Upper lobe of left lung (tissue), 6 donors: ENCODE measurements at places on chromosomes 7 and 10. TPM values are rescaled to one million over a fixed set of nuclear protein-coding genes. Genes with fewer than 3 reads are reported as not detected.
A peak's percentile ranks its signal among the peaks of the same experiment; 100 is the strongest.

- DNase-seq: no peak
- peak within 1 kb of the TSS; percentile 91 for H3K27ac ChIP-seq
- peak within 1 kb of the TSS; percentile 80 for H3K4me3 ChIP-seq
- H3K4me1 ChIP-seq: peaks cover 32% of the 10 kb centered on the region
- peaks cover 45% of the 10 kb centered on the region for H3K36me3 ChIP-seq
- H3K27me3 ChIP-seq: no peaks in the 10 kb centered on the region
These were observed at the start of gene UFSP1 for GRCh38 chr7:100888988-100889750. TSS of gene UFSP1 (minus strand) at chr7:100889715. CDS start at chr7:100889271, 444 bp downstream.

DNA sequence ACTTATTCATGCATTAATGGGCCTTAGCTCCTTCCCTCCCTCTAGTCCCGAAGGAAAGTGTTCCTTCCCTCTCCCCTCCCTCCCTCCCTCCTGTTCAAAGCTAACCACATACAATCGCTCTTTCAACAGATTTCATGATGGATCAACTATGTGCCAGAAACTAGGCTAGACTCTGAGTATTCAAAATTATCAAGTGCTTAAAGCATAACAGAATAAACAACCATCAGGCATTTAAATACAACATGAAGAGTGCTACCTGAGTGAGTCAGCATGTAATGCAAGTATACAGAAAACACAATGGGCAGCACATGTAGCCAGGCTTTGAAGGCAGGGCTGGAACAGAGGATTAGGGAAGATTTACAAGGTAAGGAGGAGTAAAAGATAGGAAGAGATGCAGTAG, 11.3 kb downstream of the CHCHD3 start:
- H3K27me3 ChIP-seq: no peaks in the 10 kb centered on the region
- no peak overlapping the region for H3K27ac ChIP-seq
- no peak overlapping the region for H3K4me3 ChIP-seq
- H3K36me3 ChIP-seq: no peaks in the 10 kb centered on the region
- H3K4me1 ChIP-seq: peaks cover 4% of the 10 kb centered on the region
- DNase-seq: no peak

GRCh38 chr7:139180700-139181311, 50.2 kb upstream of the UBN2 start:
- H3K36me3 ChIP-seq: peaks cover 5% of the 10 kb centered on the region
- H3K27ac ChIP-seq: no peak overlapping the region
- H3K4me3 ChIP-seq: no peak overlapping the region
- H3K27me3 ChIP-seq: no peaks in the 10 kb centered on the region

- no peak for DNase-seq
- no peaks in the 10 kb centered on the region for H3K36me3 ChIP-seq
- H3K27me3 ChIP-seq: no peaks in the 10 kb centered on the region
- no peak overlapping the region for H3K4me3 ChIP-seq
- no peak overlapping the region for H3K27ac ChIP-seq
These were observed 34.0 kb downstream of the MXI1 start for GRCh38 chr10:110241407-110241806.

- no peak overlapping the region for H3K4me3 ChIP-seq
- no peaks in the 10 kb centered on the region for H3K27me3 ChIP-seq
- peak overlapping the region; percentile 32 for H3K27ac ChIP-seq
- no peak for DNase-seq
- no peaks in the 10 kb centered on the region for H3K36me3 ChIP-seq
These were observed 3.9 kb downstream of the ADD3 start for GRCh38 chr10:110011681-110012080.

DNA sequence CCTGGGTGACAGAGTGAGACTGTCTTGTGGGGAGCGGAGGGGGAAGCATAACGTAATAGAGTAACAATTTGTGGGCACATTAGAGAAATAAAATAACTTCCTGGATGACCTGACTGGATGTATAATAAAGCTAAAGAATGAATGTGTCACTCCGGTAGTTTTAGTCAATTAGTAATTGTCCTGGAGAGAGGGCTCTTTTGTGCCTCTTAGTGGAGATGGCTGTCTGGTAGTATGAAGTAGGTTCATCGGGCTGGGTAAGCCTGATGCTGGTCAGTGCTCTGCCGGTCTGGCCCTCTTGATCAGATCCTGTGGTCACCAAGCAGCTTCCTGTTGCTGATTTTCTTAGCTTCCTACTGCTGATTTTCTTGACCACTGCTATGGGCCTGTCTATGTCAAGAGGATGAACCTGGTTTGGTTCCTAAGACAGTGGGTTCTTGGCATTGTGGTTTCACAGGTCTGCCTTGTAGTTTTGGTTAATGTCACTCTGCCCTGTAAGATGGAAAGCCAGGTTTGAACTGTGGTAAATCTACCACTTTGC, 34.1 kb downstream of the ZRANB1 start:
- H3K36me3 ChIP-seq: peaks cover 3% of the 10 kb centered on the region
- H3K4me3 ChIP-seq: no peak overlapping the region
- H3K27me3 ChIP-seq: no peaks in the 10 kb centered on the region
- no peak for DNase-seq
- peaks cover 9% of the 10 kb centered on the region for H3K4me1 ChIP-seq

DNA sequence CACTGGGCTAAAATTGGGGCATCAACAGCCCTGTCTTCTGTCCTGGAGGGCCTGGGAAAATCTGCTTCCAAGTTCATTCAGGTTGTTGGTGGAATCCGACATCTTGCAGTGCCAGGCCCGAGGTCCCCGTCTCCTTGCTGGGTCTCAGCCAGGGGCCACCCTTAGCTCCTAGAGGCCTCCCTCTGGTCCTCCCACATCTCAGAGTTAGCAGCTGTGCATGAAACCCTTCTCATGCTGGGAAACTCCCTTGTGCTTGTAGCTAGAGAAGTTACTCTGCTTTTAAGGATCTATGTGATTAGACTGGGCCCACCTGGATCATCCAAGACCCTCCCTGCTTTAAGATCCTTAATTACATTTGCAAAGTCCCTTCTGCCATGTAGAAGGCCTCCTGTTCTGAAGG, 15.3 kb downstream of the HIP1 start:
- peaks cover 20% of the 10 kb centered on the region for H3K4me1 ChIP-seq
- H3K27ac ChIP-seq: peak overlapping the region; percentile 37
- H3K4me3 ChIP-seq: no peak overlapping the region
- no peaks in the 10 kb centered on the region for H3K36me3 ChIP-seq

IKZF1 gene
- total RNA-seq: 33.8 TPM

SYNPO2L gene
- 0.54 TPM for total RNA-seq

C7orf57 gene
- 11.4 TPM for total RNA-seq
